ENCODE measurements at places on chromosomes 5 and 9.

GRCh38 chr5:105849701-105850100 lies 1821.0 kb downstream of the EFNA5 start:
- no peak for DNase-seq

DNA sequence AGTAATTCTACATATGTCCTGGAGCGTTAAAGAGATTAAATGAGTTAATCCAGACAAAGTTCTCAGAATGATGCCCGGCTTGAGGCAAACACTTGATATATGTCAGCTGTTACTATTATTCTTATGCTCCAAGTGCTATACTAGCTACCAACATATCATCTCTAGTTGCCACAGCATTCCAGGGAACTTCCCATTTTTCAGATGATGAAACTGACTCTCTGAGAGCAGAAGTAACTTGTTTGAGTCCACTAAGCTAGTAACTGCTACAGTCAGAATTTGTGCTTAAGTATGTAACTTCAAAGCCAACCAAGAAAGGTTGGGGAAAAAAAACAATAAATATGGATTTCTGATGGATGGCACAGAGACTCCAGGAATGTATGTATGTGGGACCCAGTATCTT lies 98.1 kb downstream of the CDK5RAP2 start:
- no peak for DNase-seq

- no peak for DNase-seq
These were observed 35.5 kb downstream of the VAV2 start for GRCh38 chr9:133956520-133957076.

GRCh38 chr9:131015112-131015511 lies 6.1 kb downstream of the LAMC3 start:
- DNase-seq = no peak

GRCh38 chr9:5825223-5825622 lies 7.7 kb downstream of the ERMP1 start:
- no peak for DNase-seq

- DNase-seq = no peak
These were observed 464 bp downstream of the CEMIP2 start for GRCh38 chr9:71767776-71768321.

- no peak for DNase-seq
These were observed 77.0 kb upstream of the PLPP6 start for GRCh38 chr9:4585135-4585534.

- no peak for DNase-seq
These were observed 96.5 kb downstream of the JAKMIP2 start for GRCh38 chr5:147685993-147686392.

GRCh38 chr9:23686896-23687295 lies 139.1 kb downstream of the ELAVL2 start:
- no peak for DNase-seq

DNA sequence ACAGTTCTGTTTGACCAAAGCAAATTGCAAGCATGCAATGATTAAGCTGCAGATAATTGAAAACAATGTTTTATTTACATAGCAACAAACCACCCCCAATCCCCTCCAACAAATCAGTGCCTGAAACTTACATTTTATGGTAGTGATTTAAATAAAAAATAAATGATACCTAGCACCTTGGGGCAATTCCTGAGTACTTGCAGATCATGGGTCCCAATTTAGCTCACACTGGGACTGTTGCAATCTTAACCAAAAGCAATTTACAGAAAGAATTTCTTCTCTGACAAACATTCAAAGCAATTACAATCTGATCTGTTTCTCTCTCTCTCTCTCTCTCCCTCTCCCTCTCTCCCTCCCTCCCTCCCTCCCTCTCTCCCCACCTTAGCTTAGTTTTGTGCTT lies 345.7 kb upstream of the PCSK5 start:
- no peak for DNase-seq

DNA sequence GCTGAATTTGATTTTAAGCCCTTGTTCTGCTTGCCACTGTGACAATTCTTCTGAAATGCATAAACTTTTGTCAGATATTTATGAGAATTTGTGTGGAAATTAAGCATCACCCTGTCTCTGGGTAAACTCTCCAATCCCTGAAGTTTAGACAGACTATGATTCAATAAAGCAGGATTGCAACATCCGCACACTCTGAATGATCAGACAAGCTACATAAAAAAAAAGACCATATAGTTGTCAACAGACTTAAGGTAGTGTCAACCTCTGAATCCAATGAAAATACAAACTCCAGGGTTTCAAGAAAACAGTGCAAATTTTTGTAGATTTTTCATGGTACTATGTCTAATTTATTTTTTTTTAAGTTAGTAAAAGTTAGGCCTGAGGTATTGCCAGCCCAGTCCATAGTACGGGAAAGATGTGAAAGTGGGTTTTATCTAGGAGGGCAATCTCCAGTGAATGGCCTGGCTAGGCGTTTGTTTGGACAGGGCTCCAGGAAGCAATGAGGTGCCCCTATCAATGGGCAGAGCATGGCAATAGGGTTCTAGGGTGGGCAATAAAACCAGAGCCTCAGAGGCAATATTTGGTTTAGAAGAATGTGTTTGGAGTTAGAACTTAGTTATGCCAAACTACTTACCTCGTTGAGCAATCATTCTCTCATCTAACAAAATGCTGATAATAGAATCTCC lies 762.6 kb upstream of the SEMA6A start:
- DNase-seq = no peak

DNA sequence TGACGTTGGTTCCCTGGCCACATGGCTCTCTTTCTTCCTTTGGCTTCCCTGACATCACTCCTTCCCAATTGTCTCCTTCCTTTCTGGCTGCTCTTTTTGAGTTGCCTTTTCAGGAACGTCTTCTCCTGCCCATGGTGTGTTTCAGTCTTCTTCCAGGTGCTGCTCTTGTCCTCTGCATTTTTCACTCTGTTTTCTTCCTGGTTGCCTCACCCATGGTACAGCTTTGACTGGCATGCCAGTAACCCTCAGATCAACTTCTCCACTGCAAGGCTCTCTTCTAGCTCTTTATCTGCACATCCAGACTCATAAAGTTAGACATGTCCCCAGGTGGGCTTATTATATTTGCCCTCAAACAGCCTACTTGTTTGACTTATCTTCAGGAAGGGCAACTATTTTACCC lies 91.0 kb upstream of the ANKH start:
- DNase-seq = no peak

DNA sequence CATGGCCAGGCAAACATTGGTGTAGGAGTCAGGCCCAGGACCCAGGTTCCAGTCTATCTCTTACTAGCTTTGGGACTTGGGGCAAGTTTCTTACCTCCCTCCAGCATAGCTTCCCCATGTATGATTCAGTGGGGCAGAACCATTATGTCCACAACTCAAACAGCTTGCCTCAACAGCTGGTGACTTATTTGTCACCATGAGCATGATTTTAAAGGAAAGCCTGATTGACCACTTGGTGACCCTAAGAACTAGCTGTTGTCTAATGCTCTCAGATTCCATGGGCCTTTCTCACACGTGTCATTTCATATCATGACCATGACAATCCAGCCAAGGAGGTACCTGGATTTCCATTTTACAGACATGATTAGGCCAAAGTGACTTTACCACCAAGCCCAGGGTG lies 126.4 kb downstream of the TTLL11 start:
- DNase-seq = no peak

- DNase-seq = no peak
These were observed 102.9 kb downstream of the MARCHF3 start for GRCh38 chr5:126927429-126927828.

DNA sequence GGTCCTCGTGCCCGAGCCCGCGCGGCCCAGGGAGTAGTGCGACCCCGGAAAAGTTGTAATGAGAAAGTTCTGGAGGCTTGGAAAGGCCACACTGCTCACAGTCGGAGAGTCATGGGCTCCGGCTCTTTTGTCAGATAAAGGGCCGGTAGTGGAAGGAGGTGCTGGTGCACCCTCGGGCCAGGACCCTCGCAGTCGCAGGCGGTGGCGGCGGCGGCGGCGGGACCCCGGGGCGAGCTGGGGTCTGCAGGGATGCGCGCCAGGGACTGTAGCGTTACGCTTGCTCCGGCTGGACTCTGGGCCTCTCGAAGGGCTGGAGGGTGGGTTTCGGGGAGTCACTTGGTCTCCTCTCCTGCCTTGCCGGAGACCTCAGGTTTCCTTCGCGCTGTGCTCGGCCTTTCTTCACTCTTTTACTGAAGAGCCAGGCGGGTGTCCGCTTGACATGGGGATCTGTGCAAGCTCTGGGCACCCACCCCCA lies 1.5 kb downstream of the RORB start:
- DNase-seq = no peak

DNA sequence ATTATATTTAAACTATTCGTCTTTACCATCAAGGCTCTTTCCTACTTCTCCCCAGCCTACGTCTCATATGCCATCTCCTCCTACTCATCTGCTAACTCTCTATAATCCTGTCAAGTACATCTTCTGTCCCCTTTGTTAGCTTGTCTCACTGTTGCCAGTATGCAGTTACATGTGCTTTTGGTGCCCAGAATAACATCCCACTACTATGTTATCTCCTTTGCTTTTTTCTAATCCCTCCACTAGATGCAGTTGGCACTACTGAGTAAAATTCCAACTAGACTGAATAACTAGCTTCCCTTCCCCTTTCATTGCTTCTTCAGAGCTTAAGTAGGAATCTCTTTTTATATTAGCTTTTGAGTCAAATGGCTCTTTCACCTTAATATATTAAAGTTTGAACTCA lies 3.0 kb upstream of the ARRDC3 start:
- DNase-seq = no peak

DNA sequence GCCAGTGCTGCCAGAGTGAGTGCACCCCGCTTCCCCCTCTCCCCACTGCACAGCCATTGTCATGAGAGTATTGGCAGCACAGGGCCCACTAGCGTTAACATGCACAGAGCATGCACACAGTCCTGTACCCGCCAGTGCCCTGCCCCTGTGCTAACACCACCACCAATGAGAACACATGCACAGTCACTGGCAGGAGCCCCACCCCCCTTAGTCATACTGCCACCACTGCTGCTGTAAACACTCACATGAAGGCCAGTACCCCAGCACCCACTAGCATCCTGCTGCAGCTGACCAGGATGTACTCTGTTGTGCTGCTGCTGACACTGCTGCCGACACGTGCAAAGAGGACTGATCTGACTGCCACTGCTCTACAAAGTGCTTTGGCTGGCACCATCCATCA lies 19.5 kb upstream of the RANBP6 start:
- no peak for DNase-seq

DNA sequence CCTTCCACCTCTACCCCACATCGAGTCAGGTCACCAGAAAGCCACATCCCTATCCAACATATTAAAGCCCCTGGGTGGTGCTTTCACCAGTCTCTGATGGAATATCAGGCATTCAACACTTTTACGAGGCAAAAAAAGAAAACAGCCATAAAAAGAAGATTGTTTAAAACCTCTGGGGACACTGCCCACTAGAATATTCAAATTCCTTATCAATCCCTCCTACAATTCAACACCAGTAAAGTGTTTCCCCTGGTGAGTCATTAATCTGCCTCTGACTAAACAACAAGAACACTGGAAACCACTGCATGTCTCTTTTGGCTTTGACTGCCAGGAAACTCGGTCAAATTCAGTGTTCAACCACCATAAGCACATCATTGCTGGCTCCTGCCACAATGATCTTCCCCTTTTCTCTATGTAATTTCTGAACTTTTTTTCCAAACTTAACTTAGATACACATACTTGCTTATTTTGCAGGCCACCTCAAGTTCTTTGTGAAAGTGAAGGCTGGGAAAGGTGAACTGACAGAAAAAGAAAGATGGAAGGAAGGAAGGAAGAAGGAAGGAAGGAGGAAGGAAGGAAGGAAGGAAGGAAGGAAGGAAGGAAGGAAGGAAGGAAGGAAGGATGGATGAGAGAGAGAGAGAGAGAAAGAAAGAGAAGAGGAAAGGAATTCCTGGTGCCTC lies 105.3 kb downstream of the PAX5 start:
- DNase-seq = no peak

DNA sequence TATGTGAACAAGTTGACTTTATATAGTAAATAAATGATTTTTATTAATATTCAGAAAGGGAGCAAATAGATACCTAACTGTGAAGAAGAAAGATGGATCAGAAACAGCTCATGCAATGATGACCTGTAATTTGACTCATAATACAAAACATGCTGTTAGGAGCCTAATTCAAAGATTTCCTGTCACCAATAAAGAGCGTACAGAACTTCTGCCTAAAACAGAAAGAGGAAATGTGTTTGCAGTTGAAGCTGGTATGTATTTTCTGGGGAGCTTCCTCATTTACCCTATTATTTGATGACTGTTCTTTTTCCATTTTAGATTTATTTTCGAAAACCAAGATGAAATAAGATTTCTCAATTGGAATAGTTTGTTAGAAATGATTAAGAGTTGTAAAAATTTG lies 11.4 kb downstream of the YTHDC2 start:
- DNase-seq = peak; percentile 39

GRCh38 chr5:125480911-125481310 lies 734.5 kb upstream of the ZNF608 start:
- DNase-seq = no peak

GRCh38 chr9:34580358-34580757 lies 9.2 kb downstream of the CNTFR start:
- no peak for DNase-seq

- DNase-seq = no peak
These were observed 421.3 kb downstream of the CAAP1 start for GRCh38 chr9:26471261-26471660.

DNA sequence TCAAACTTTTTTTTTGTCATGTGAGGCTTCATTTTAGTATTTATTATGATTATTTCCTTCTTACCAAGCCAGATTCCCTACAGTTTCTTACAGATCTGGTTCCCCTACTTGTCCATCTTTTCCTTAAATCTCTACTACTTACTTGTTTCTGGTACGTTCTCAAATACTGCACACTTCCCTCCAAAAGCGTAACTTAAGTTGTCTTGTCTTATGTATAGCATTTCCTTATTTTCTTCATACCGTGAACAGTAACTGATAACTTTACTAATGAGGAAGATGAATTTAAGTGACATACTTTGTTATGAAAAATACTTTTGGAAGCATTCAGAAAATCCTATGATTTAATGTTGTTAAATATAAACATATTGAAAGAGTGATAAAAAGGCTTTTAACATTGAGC lies 67.3 kb downstream of the PARP8 start:
- DNase-seq = no peak

DNA sequence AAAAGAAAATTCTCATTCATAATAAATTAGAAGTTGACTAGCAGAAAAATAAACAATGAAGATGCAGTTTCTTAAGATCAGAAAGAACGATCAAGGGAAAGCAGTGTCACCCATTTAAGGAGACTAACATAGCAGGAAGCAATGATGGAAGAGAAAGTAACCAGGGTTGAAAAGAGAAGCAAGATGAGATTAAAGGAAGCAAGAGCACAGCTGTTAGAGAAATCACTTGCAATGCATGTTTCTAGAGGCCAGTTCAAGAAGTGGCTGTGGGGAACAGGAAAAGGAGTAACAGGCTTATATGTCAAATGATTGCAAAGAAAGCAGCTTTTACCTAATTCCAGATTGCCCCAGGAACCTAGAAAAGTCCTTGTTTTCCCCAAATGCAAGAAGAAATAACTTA lies 46.8 kb upstream of the SLC1A1 start:
- DNase-seq = no peak

- no peak for DNase-seq
These were observed 363.6 kb downstream of the SH3GL2 start for GRCh38 chr9:17942498-17942897.

Data from CD4-positive, alpha-beta T cell treated with Interleukin-15 for 4 hours (primary cell).